ENCODE measurements at places on chromosomes 1 and 21.
A peak's percentile ranks its signal among the peaks of the same experiment; 100 is the strongest.

- peaks cover 6% of the 10 kb centered on the region for H3K4me1 ChIP-seq
- peak overlapping the region; percentile 97 for H3K4me3 ChIP-seq
- H3K27ac ChIP-seq: peak overlapping the region; percentile 96
- no peaks in the 10 kb centered on the region for H3K27me3 ChIP-seq
- DNase-seq: no peak
These were observed 1.5 kb upstream of the THRAP3 start for GRCh38 chr1:36222481-36223380.

GRCh38 chr1:216843409-216843808 is 120.2 kb upstream of the ESRRG start:
- DNase-seq: no peak
- no peaks in the 10 kb centered on the region for H3K27me3 ChIP-seq
- H3K36me3 ChIP-seq: no peaks in the 10 kb centered on the region
- H3K4me3 ChIP-seq: no peak overlapping the region
- no peak overlapping the region for H3K27ac ChIP-seq

GRCh38 chr1:35573198-35574124 is at the start of gene TFAP2E:
Gene TFAP2E, plus strand, starts transcription at chr1:35573314. Its CDS starts 264 bp downstream, at chr1:35573578.
- H3K4me3 ChIP-seq: peak within 1 kb of the TSS; percentile 26
- DNase-seq: no peak
- no peak within 1 kb of the TSS for H3K27ac ChIP-seq
- H3K4me1 ChIP-seq: peaks cover 70% of the 10 kb centered on the region
- H3K27me3 ChIP-seq: no peaks in the 10 kb centered on the region

GRCh38 chr1:110138956-110139355 is 11.3 kb upstream of the SLC6A17 start:
- H3K27ac ChIP-seq: no peak overlapping the region
- peaks cover 91% of the 10 kb centered on the region for H3K27me3 ChIP-seq

GRCh38 chr1:8360493-8361197 is 42.7 kb downstream of the SLC45A1 start:
- H3K4me1 ChIP-seq: peaks cover 26% of the 10 kb centered on the region
- H3K27ac ChIP-seq: no peak overlapping the region
- no peak for DNase-seq

- DNase-seq: no peak
- no peaks in the 10 kb centered on the region for H3K4me1 ChIP-seq
- no peak overlapping the region for H3K27ac ChIP-seq
- peaks cover 95% of the 10 kb centered on the region for H3K27me3 ChIP-seq
These were observed 45.6 kb downstream of the RHBG start for GRCh38 chr1:156414461-156415064.

- DNase-seq: no peak
- H3K4me3 ChIP-seq: no peak overlapping the region
- peak overlapping the region; percentile 97 for H3K27ac ChIP-seq
- no peaks in the 10 kb centered on the region for H3K36me3 ChIP-seq
- H3K4me1 ChIP-seq: no peaks in the 10 kb centered on the region
These were observed 3.1 kb upstream of the NID1 start for GRCh38 chr1:236067854-236068454.

- no peaks in the 10 kb centered on the region for H3K27me3 ChIP-seq
- no peak overlapping the region for H3K4me3 ChIP-seq
- H3K27ac ChIP-seq: no peak overlapping the region
- DNase-seq: no peak
These were observed 332.7 kb downstream of the NEGR1 start for GRCh38 chr1:71949681-71950080.

GRCh38 chr1:116740296-116740695 is 13.9 kb upstream of the CD2 start:
- DNase-seq: no peak
- peaks cover 28% of the 10 kb centered on the region for H3K4me1 ChIP-seq
- no peak overlapping the region for H3K27ac ChIP-seq
- H3K36me3 ChIP-seq: no peaks in the 10 kb centered on the region

DNA sequence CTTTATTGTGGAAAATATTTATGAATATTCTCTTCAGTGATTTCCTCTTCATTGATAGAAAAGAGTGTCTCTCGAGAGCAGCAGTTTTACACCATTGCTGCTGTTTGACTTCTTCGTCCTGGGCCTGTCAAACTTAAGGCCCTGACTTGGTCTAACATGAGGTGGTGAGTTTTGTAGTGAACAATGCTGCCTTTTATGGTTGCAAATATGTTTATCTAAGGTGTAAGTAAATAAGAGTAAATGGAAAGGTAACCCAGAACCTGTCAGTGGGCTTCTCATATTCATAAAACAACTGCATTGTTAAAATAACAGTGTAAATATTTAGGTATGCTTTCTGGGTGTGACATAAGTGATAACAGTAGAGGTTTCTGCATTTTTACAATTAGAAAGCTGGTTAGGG is 62.8 kb upstream of the SCCPDH start:
- no peak overlapping the region for H3K4me3 ChIP-seq
- peaks cover 6% of the 10 kb centered on the region for H3K36me3 ChIP-seq
- H3K27me3 ChIP-seq: no peaks in the 10 kb centered on the region

DNA sequence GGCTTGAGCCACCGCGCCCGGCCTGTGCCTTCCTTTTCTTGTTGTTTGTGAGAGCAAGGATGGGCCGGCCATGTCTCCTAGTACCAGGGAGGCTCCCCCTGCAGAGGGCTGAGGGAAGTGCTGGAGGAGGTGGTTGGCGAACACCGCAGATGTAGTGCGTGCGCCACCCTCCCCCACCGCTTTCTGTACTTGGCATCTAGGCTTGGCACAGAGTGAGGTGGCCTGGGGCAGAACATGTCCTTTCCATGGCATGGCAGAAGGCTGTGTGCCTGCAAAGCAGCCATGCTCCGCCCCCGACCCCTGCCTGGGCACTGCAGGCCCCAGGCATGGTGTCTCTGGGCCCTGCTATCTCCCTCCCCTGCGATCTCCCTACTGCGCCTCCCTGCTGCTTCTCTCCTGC is 30.7 kb downstream of the ALPL start:
- H3K27me3 ChIP-seq: peaks cover 43% of the 10 kb centered on the region
- H3K4me3 ChIP-seq: no peak overlapping the region
- no peak overlapping the region for H3K27ac ChIP-seq

Measured in esophagus squamous epithelium (tissue), 5 donors.